GM23338 (cell line): ENCODE measurements at places on chromosomes 12 and 14.

DNA sequence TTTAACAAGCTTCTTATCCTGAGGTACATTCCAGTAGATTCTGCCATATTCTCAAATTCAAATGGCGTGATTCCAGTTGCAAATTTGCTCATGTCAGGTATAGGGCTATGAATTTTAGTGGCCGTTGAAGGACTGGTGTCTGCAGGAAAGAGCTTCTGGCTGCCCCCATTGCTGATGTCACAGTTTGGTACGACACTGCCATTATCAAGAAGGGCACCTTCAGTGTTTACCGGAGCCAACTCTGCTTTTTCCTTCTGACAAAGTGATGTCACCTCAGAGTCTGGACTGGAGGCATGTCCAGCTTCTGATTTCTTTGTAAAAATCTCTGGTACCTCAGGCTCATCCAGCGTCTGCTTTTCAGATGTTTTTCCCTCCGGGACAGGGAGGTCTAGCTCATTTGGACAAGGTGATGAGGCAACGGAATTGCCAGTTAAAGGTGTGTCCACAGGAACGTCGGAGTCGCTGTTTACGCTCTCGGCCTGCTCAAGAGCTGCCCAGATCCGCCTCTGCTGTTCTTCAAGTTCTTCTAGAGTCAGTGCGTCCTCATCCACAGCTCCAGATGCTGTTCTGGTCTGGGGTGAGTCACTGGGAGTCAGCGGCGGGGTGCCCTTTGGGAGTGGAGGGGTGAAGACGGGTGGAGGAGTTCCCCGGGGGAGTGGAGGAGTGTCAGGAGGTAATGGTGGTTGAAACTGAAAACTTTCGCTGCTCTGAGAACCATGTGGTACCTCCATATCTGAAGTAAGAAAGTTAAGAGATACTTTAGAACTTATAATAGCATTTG is 27.0 kb downstream of the ZCCHC8 start:
- DNase-seq = no peak

GRCh38 chr12:90979019-90979418 is 24.0 kb upstream of the CCER1 start:
- no peak for DNase-seq

DNA sequence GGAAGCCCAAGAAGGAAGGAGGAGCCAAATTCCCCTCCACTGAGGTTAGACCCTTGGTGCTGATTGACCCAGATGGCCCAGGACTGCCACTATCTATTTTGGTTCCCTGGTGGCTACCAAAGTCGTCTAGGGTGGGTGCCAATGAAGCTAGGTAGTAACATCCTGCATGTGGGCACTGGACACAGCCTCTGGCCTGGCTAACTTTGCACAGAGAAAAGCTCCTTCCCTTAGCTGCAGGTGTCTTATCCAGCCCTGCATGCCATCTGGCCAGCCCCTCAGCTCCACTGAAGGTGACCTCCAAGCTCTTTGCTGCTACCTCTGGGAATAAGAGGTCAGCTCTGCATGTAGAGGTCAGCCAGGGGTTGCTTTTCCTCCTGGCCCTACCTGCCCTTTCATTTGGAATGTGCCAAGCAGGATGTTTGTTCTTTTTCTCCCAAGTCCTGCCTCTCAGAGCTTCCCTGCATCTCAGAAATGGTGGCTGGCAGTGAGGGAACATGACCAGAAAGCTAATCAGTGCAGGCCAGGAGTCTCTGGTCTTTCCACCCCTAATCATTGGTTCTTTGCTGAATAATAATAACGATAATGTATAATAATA is 34.0 kb downstream of the JDP2 start:
- DNase-seq = no peak

DNA sequence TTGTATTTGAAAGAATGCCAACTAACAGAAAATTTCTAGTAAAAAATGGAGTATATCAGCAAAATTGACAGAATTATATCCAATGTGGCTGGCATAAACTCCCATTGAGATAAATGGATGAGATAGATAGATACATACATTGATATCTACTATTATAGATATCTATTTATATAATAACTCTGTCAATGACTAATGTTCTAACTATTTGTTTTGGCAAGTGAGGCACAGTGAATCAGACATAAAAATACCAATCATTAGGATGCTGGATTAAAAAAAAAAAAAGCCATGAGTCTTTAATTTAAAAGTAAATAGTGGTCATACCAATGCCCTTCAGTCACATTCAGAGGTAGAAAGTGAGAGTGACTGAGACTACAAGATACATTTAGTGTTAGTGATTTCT is 33.7 kb upstream of the GLIPR1 start:
- DNase-seq = no peak

DNA sequence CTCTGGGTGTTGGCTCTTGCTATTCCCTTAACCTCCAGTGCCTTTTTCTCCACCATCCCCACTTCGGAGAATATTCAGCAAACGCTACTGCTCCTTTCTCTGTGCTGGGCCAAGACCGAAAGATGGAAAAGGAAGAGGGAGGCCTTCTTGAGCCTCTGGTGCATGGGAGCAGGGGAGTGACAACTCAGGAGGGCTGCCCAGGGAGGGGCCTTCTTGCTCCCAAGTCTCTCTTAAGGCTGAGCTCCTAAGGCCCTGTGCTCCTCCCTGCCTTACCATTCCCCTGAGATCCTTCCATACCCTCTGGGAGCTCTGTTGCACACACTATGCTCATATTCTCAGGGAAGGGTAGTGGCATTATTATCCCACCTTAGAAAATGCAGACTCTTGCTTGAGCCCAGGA is 34.9 kb downstream of the SH2B3 start:
- DNase-seq = no peak

DNA sequence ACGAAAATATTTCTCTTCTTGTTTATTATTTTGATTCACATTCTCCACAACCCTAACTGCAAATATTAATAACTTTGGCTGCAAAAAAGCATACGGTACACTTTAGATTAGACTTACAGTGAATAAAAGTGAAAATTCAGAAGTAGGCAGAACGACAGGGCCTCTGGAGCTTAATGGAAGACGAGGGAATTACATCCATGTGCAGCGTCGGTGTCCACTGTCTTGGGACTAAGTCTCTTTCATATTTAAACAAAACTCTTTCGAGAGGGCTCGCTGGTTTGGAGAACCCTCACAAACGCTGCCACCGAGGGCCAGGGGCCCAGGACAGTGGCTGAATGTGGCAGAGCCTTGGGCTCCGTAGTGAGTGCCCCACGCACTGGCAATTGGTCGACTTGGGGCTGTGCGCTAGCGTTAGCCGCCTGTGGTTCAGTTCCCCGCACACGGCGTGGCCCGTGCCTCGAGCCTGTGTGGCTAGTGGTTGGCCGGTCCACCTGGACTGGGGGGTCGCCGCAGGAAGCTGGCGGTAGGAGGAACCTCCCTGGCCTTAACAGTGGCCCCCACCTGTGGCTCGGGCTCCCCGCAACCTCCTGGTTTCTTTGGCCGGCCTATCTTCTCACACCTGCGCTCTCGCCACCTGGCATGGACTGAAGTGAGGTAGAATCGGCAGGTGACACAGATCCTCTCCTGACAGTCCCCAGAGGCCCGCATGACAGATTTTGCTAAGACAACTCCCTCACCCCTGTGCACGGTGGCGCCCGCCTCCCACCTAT is 739 bp upstream of the PAX9 start:
- peak; percentile 37 for DNase-seq

GRCh38 chr14:62546862-62547474 is 498.3 kb downstream of the KCNH5 start:
- DNase-seq = no peak
